ENCODE measurements at places on chromosomes 12 and 14.

DNA sequence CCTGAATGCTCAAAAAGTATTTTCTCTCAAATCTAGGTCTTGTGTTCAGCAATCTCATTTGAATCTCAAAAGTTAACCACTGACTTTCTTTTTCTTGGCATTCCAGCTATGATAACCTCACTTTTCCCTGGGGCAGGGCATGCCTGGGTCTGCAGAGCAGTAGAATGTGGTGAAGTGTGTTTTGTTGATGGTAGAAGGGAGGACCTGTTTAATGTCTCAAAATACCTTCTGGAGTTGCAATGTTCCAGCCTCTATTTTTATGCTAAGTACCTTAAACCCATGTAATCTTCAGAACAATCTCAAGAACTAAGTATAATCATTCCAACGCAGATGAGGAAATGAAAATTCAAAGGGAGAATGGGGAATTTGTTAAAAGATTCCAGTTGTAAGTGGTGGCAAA, 82.1 kb upstream of the FUT8 start:
- DNase-seq, result no peak

- DNase-seq, result no peak
These were observed 151.4 kb downstream of the SLC35F4 start for GRCh38 chr14:57714487-57714931.

DNA sequence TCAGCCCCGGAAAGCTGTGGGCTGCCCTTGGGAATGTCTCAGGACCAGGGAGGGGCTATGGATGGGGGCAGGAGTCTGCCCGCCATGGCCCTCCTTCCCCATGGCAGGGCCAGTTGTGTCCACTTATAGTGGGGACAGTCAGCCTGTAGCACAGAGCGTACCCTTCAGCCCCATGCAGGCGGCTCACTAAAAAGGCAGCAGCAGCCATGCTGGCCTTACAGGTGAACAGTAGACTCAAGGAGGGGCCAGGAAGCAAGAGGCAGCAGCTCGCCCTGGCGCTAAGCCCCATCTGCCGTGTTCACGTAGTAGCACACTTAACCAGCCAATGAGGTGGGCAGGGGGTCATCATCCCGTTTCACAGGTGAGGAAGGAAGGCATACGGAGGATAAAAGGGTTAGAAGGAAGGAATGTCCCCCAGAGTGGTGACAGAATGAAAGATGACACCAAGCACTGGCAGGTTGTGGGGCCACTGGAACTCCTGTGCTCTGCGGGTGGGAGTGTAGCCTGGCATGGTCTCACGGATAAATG, 52.7 kb downstream of the FAM222A start:
- no peak for DNase-seq

GRCh38 chr12:113092607-113093408, 36.3 kb downstream of the DTX1 start:
- DNase-seq, result no peak

- DNase-seq, result peak; percentile 22
These were observed 25.9 kb upstream of the CRIP2 start for GRCh38 chr14:105448706-105449111.

GRCh38 chr12:114441545-114441944, 35.6 kb upstream of the TBX5 start:
- no peak for DNase-seq

DNA sequence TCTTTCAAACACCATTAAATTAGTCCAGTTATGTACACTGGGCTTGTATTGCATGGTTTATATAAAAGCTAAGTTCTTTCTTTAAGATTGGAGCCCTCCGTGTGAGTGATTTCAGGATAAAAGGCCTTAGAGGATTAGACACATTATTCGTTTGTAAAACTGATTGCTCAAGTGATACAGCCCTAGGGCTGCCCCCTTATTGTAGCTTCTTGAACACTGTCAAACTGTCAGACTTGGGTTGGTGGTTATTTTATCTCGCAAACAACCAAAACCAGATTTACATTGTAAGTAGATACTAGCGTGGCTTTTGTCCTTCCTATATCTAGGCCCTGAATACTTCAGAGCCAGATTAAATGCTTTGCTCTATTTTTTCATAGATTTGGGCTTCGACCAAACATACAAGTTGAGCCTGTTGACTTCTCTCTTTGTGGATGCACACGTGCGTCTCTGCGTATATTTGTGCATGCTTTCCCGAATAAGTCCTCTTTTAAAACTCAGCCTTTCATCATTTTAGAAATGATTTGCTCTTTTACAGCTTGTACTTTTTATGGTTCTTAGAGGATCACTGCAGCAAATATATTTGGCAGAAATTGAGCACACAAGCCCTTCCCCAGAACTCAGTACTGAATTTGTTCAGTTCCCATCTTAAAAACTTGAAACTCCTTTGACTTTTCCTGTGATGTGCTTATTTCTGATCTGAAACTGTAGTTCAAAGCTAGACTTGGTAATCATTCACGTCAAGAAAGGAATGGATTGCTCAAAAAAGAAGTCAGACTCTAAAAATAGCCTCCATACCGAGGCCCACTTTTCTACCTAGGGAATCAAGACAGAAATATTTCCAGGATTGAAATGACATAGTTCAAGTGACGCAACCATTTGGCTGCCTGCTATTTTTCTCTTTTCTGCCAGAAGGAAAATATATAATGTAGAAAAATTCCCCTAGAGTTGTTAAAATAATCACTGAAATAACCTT, 129.5 kb downstream of the ETV6 start:
- no peak for DNase-seq

- no peak for DNase-seq
These were observed 23.8 kb downstream of the ZFYVE21 start for GRCh38 chr14:103739466-103739792.

DNA sequence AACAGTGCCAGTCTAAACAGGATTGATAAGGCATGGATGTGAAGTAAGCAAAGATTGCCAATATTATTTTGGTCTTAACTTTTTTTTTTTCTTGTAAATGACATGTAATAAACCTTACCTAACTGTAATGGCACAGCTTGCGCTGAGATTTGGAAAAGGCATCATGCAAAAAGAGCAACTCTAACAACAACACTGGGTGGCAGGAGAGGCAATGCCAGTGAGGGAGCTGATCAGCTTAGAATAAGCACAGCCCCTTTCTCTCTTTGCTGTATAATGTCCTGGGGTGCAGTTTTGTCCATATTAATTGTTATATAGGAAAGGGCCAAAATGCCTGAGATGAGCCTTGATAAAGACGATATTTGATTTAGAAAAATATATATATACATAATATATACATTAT, 1589.7 kb upstream of the FLRT2 start:
- DNase-seq, result peak; percentile 3
